Liver (tissue), 10 donors: ENCODE measurements at places on chromosomes 7 and 10.

DNA sequence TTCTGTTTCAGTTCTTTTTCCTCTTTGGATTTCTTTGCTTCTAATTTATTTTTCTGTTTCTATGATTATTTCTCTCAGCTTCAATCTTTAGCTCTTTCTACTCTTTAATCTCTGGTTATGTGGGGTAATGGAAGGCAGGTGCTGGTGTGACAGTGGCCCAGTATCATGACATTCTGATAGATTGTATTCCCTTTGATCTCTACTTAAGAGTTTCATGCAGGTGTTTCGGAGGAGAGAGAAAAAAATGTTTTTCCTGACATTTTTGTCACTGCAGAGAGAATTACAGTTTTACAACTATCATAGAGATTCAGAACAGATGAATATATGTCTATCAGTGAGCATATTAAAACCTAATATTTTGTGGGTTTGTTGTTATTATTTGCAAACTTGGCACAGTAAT, 524.9 kb downstream of the CNTNAP2 start:
- H3K4me1 ChIP-seq = no peaks in the 10 kb centered on the region
- no peak overlapping the region for H3K27ac ChIP-seq
- H3K4me3 ChIP-seq = no peak overlapping the region
- no peak for DNase-seq

DNA sequence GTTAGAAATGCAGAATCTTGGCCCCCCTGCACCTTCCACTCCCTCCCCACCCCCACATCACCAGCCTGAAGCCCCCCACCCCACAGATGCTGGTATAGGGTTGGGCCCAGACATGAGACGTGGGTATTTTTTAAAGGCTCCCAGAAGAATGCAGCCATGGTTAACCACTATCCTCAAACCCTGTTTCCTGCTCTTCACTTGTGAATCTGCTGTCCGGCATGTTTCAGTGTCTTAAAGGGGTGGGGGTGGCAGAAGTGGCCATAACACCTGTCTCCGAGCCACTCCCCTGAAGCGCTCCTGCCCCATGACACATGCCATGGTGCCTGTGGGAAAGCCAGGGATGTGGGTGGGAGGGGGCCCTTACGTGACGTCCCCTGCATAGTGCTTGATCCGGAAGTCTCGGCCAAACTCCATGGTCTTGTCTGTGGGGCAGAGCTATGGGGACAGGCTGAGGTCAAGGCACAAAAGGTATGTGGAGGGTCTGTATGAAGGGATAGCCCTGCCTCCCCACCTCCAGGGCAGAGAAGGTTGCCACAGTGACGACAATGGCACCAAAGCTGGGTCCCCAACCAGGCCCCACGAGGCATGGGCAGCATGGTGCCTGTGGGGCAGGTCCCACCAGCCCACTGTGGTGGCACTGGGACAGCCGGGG, 9.6 kb downstream of the MYO1G start:
- H3K4me3 ChIP-seq = no peak overlapping the region
- no peaks in the 10 kb centered on the region for H3K36me3 ChIP-seq
- no peak for DNase-seq
- no peaks in the 10 kb centered on the region for H3K27me3 ChIP-seq

DNA sequence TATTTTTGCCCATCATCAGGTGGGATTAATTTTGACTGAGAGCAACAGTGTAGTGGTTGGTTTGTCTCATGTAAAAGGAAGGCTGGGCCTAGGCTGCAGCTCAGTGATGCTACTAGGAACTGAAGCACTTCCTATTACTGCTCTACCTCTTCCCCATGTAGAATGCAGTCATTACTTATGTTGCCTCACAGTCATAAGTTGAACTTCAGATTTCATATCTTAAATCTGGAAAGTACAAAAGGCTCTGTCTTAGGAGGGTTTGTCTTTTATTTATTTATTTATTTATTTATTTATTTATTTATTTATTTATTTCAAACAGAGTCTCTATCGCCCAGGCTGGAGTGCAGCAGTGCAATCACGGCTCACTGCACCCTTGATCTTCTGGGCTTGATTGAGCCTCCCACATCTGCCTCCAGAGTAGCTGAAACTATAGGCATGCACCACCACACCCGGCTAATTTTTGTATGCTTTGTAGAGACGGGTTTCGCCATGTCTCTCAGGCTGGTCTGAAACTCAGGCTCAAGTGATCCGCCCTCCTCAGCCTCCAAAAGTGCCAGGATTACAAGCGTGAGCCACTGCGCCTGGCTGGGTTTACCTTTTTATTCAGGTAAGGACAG, 721.7 kb upstream of the GALNT17 start:
- no peak for DNase-seq
- no peaks in the 10 kb centered on the region for H3K36me3 ChIP-seq
- no peak overlapping the region for H3K4me3 ChIP-seq
- no peaks in the 10 kb centered on the region for H3K4me1 ChIP-seq

DNA sequence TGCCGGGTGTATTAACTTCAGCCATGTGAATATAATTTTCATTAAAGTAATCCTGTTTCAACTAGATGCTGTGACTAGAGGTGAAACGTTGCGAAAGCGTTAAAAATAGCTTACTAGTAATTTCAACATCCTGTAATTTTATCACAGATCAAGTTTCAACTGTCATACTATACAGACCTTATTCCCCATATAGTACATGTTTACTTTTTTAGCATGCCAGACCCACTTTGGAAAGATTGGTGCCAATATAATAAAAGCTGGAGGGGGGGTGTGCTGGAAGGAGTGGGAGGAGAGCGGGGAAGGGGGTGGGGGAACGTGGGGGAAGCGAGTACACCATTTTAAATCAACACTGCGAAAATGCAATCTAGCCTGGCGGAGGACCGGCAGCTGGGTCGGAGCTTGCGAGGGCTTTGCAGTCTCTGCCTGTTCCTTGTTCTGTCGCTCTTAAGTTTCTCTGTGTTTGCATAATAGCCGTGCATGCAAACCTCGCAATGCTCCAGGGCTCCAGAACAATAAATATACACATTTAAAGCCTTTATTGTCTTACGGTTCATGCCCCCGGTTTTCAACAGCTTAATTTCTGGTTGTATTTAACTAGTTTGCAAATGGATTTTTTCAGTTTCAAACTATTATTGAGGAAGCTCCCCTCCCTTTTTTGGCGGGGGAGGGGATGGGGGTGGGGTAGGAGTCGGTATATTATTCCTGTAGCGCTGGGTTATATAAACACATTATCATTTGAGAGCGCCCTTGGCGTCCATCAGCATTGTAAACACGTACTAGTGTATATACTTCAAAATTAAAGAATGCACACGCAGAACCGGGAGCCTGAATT, 1.3 kb upstream of the ARID5B start:
- peak; percentile 47 for DNase-seq
- H3K4me1 ChIP-seq = peaks cover 23% of the 10 kb centered on the region
- H3K27ac ChIP-seq = peak overlapping the region; percentile 100
- H3K27me3 ChIP-seq = no peaks in the 10 kb centered on the region
- H3K4me3 ChIP-seq = peak overlapping the region; percentile 71

DNA sequence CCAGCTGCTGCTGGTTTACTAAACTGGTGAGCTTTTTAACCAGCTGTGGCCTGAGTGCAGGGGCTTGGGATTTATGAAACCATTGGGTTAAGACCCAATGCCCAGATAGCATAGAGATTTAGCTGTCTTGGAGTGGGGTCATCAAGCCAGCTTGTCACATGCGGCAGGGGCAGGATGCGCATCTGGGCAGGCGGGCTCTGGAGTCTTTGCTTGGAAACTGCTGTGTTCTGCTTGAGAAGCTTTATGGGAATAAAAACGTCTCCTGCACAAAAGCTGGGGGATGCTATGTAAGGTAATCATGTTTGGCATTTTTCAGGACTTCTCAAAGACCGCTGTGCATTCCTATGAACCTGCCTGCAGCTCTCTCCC, 136.3 kb downstream of the MAPK8 start:
- H3K27ac ChIP-seq = no peak overlapping the region
- no peak for DNase-seq
- no peaks in the 10 kb centered on the region for H3K4me1 ChIP-seq
- no peak overlapping the region for H3K4me3 ChIP-seq

GRCh38 chr10:71921324-71922027, 42.7 kb upstream of the CHST3 start:
- DNase-seq = no peak
- H3K27ac ChIP-seq = no peak overlapping the region
- H3K27me3 ChIP-seq = no peaks in the 10 kb centered on the region

- no peak overlapping the region for H3K27ac ChIP-seq
- no peaks in the 10 kb centered on the region for H3K4me1 ChIP-seq
- no peak overlapping the region for H3K4me3 ChIP-seq
Observed at GRCh38 chr7:156669035-156669828, 28.7 kb downstream of the RNF32 start.

DNA sequence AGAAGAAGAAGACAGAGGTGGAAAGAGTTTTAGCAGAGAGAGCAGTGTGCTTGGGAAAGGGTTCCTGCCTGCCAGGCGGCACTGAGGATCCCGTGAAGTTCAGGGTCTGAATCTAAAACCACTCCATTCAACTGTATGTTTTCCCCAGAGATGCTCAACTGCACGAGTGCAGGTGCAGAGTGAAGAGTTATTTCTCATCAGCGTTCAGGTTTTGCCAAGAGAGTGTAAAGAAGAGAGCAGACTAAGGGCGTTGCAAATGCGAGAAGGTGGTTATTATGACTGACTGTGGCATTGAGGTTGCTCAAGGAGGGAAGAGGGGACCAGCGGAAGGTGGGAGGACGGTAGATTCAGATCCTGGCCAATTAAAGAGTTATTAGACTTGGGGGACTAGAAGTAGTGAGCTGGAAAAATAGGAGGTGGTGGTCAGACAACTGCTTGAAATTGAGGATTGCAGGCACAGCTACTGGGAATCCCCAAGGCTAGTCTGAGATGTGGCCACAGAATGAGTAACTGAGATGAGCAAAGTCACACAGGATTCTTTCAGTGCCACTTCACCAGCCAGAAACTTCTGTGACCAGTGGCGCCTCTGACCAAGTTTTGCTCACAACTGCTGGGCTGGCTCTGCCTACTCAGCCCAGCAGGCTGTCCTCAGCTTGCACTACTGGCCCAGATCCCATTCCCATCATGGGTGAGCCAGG, 29.1 kb downstream of the STRA8 start:
- no peaks in the 10 kb centered on the region for H3K27me3 ChIP-seq
- no peak overlapping the region for H3K27ac ChIP-seq
- no peak overlapping the region for H3K4me3 ChIP-seq
- no peak for DNase-seq
- no peaks in the 10 kb centered on the region for H3K36me3 ChIP-seq

- peaks cover 9% of the 10 kb centered on the region for H3K36me3 ChIP-seq
- no peak for DNase-seq
- no peaks in the 10 kb centered on the region for H3K27me3 ChIP-seq
Observed at GRCh38 chr7:51062222-51062987, 254.2 kb downstream of the COBL start.

DNA sequence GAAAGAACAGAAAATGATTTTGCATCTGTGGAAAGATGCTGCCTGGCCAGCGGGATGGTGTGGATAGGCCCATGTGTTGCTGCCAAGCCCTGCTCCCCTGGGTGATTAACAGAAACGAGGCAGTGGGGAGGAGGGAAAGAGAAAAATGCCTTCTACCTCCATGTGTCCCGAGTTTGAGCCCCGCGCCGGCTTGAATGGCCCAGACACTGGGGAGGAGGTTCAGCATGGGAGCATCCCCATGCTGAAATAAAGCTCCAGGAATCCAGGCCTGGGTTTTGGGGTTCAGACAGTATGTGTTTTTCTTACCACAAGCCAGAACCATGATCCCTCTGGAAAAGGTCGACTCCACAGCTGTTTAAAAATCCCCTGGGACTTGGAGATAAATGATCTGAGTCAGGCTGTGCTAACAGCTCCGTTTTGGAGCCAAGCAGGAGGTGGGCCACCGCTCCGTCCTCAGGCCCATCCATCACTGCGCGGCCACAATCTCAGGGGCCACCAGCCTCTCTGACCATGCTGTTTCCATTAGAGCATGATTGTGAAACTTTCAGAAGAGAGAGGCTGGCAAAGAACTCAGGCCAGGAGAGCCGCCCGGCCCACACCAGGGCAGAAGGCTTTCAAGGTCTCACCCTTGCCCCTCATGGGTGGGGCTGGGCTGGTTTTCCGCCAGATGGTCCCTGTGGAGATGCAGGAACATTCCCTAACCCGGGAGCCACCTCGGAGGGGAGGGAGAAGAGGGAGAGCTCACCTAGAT, 299.7 kb downstream of the ZEB1 start:
- no peak overlapping the region for H3K4me3 ChIP-seq
- no peak overlapping the region for H3K27ac ChIP-seq
- no peaks in the 10 kb centered on the region for H3K36me3 ChIP-seq
- H3K27me3 ChIP-seq = no peaks in the 10 kb centered on the region
- no peak for DNase-seq

GRCh38 chr7:27636326-27637006, 26.2 kb downstream of the HIBADH start:
- no peak for DNase-seq
- H3K4me1 ChIP-seq = peaks cover 7% of the 10 kb centered on the region
- H3K36me3 ChIP-seq = no peaks in the 10 kb centered on the region
- H3K4me3 ChIP-seq = no peak overlapping the region
- H3K27ac ChIP-seq = no peak overlapping the region

DNA sequence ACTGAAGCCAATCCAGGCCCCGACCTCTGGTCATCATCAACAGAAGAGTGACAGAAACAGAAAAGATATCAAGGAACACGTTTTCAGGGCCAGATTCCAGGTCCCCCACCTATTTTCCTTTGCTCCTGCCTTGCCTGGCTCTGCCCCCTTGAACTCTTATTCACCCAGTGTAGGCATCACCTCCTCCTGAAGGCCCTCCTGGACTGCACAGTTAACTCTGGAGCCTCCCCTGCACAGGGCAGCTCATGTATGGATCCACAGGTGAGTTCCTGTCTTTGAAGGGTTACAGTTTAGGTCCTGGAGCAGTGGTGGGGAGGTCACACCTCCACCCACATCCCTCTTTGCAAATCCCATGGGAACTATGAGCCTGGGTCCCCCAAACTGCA, 163.3 kb upstream of the TNRC18 start:
- no peak for DNase-seq
- no peaks in the 10 kb centered on the region for H3K4me1 ChIP-seq
- no peak overlapping the region for H3K4me3 ChIP-seq
- no peak overlapping the region for H3K27ac ChIP-seq

DNA sequence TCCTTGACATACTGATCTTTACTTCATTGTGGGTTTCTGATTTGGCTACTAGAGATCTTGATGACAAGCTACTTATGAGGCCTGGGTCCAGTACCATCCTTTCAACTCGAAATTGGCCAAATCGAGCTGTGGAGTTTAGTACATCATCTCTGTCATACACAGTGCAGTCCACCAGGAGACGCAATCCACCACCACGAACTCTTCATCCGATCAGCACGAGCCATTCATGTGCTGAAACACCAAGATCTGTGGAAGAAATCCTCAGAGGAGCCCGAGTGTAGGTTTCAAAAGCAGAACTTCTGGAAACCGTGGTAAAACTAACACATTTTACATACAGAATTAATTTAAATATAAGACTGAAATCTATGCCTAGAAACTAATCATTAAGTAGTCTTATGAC, 14.2 kb downstream of the DNAJC9 start:
- no peak overlapping the region for H3K27ac ChIP-seq
- no peak for DNase-seq
- H3K27me3 ChIP-seq = no peaks in the 10 kb centered on the region
- H3K4me3 ChIP-seq = no peak overlapping the region
